HCT116 (cell line): ENCODE measurements at places on chromosomes 5 and 9. TPM values are rescaled to one million over a fixed set of nuclear protein-coding genes. Genes with fewer than 3 reads are reported as not detected.

- no peak for DNase-seq
- no peak overlapping the region for H3K27ac ChIP-seq
- H3K36me3 ChIP-seq = no peaks in the 10 kb centered on the region
- no peaks in the 10 kb centered on the region for H3K27me3 ChIP-seq
- H3K4me1 ChIP-seq = no peaks in the 10 kb centered on the region
- H3K4me3 ChIP-seq = no peak overlapping the region
These were observed 43.4 kb upstream of the FANCC start for GRCh38 chr9:95360866-95361265.

- H3K4me1 ChIP-seq = peaks cover 14% of the 10 kb centered on the region; the same call in 1 of the 2 replicates
- peaks cover 34% of the 10 kb centered on the region for H3K27me3 ChIP-seq
- H3K36me3 ChIP-seq = no peaks in the 10 kb centered on the region
- no peak for DNase-seq
These were observed 108.4 kb downstream of the PSD2 start for GRCh38 chr5:139903795-139904565.

GRCh38 chr9:91712811-91713210 is 237.2 kb downstream of the ROR2 start:
- H3K27me3 ChIP-seq = no peaks in the 10 kb centered on the region
- DNase-seq = no peak
- no peaks in the 10 kb centered on the region for H3K36me3 ChIP-seq
- no peak overlapping the region for H3K27ac ChIP-seq
- 0 out of 2 replicates have a peak, but pooled peaks cover 3% of the 10 kb centered on the region for H3K4me1 ChIP-seq

- no peak for DNase-seq
- peaks cover 11% of the 10 kb centered on the region; the same call in 1 of the 2 replicates for H3K27me3 ChIP-seq
- peaks cover 4% of the 10 kb centered on the region; the same call in 1 of the 2 replicates for H3K4me1 ChIP-seq
- no peaks in the 10 kb centered on the region for H3K36me3 ChIP-seq
- no peak overlapping the region for H3K27ac ChIP-seq
These were observed 105.4 kb upstream of the TBCA start for GRCh38 chr5:77881528-77881927.

DNA sequence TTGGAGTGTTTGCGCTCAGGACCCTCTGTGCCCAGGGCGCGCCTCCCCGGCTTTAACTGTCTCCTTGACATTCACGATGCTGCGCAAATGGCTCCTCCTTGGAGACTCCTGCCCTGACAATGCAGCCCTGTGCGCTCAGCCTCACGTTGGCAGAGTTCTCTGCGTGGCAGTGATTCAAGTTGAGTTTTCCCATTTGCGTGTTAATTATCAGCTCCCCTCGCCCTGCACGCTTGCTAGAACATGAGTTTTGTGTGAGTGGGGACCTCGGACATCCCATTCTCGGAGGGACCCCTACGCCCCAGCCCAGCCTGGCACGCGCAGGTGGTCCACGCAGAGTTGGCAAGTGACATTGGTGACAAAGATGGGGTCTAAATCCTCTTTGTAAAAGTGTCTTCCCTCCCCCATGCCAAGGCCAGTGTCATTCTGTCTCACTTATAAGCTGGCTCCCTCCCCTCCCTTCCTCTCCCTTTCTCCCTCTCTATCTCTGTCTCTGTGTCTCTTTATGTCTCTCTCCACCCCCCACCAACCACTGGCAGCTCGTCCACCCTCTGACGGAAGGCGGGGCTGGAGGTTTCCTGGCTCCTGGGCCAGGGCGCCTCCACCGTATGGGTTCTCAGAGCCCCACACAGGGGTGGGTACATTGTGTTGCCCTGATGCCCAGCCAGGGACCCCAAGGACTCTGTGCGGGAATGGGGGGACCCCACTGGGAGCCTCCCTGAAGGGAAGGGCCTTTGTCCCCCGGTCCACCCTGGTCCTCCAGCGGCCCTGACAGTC is 169.3 kb downstream of the OLFM1 start:
- no peak overlapping the region for H3K27ac ChIP-seq
- H3K4me3 ChIP-seq = no peak overlapping the region
- peaks cover 9% of the 10 kb centered on the region; the same call in 1 of the 2 replicates for H3K4me1 ChIP-seq
- DNase-seq = no peak

DNA sequence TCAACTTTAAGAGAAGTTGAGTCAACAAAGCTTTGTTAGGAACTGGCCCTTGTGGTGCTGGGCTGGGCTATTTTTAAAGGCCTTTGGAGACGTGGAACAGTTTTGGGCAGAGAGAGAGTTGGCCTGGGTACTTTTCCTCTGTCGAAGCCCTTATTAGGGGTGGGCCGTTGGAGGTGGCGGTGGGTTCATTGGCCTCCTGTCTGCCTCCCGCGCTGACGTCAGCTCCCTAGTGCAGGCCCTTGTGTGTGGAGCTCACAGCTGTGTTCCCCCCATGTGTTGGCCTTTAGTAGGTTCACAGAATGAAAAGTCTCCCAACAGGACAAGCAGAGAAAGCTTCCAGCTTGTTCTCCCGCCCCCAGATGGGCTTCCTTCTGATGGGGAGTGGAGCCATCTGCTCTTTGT is 2.7 kb downstream of the NCS1 start:
- no peaks in the 10 kb centered on the region for H3K36me3 ChIP-seq
- peaks cover 8% of the 10 kb centered on the region for H3K4me1 ChIP-seq

DNA sequence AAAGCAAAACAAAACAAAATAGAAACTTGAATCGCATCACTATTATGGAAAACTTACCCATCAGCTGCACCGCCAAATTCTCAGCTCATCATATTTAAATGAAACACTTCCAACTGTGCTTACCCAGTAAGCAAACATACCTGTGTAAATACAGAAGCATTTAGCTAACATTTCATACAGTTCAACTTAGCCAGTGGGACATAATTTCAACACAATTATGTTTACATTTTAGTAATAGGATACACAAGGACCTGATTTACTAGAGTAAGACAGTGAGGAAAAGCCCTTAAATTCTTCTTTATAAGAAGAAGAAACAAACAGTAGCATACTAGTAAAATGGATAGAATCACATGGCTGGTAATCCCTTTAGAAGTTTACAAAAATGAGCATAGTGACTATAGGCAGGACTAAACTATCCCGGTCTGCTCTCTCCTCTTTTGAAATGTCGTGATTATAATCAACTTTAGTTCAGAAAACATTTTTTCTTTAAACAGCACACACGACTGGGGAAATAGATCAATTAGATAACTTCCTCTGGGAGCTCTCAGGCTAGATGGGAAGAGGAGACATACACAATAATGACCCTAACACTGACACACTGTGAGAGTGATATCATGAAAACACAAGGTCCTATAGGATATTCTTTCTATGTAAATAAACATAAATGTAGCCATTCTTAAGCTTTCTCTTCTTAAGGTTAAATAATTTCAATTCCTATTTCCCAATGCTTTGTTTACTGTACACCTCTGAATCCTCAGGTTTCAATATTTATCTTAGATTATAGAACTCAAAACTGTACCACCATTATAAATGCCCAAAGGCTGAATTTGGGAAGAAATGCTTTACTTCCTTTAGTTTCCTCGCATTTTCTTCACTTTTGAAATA is 15.9 kb upstream of the CDC20B start:
- no peaks in the 10 kb centered on the region for H3K4me1 ChIP-seq
- H3K27ac ChIP-seq = no peak overlapping the region
- H3K27me3 ChIP-seq = no peaks in the 10 kb centered on the region

DNA sequence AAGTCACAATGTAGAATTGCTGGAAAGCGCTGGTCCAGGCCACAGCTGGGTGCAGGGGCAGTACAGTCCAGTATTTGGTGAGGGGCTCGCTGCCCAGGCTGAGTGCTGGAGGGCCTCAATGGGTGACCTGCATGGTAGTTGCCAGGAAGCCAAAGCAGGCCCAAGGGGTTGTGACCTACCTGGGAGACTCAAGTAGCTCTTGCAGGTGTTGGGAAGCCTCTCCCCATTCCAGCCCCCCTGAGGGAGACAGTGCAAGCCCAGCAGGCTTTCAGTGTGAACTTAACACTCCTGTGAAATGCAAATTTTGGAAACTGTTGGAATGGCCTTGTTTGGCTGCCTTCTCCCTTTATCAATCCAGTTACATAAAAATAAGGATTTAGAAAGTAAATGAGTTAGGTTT is 13.9 kb downstream of the KDM4C start:
- no peak overlapping the region for H3K27ac ChIP-seq
- H3K4me1 ChIP-seq = no peaks in the 10 kb centered on the region
- H3K36me3 ChIP-seq = no peaks in the 10 kb centered on the region
- H3K27me3 ChIP-seq = no peaks in the 10 kb centered on the region
- no peak overlapping the region for H3K4me3 ChIP-seq
- no peak for DNase-seq

- no peak for DNase-seq
- no peak overlapping the region for H3K4me3 ChIP-seq
- H3K27ac ChIP-seq = no peak overlapping the region
- no peaks in the 10 kb centered on the region for H3K27me3 ChIP-seq
These were observed 62.0 kb downstream of the ANKRD33B start for GRCh38 chr5:10625700-10626472.

- H3K27me3 ChIP-seq = no peaks in the 10 kb centered on the region
- H3K4me1 ChIP-seq = peaks cover 8% of the 10 kb centered on the region
- no peaks in the 10 kb centered on the region for H3K36me3 ChIP-seq
- no peak overlapping the region for H3K27ac ChIP-seq
- DNase-seq = no peak
These were observed 53.0 kb upstream of the ALDH1B1 start for GRCh38 chr9:38339496-38339895.

- peaks cover 3% of the 10 kb centered on the region; the same call in 1 of the 2 replicates for H3K27me3 ChIP-seq
- no peaks in the 10 kb centered on the region for H3K36me3 ChIP-seq
- H3K4me3 ChIP-seq = no peak overlapping the region
- no peaks in the 10 kb centered on the region for H3K4me1 ChIP-seq
- DNase-seq = no peak
- no peak overlapping the region for H3K27ac ChIP-seq
These were observed 33.4 kb upstream of the FIBCD1 start for GRCh38 chr9:130972277-130972956.

DNA sequence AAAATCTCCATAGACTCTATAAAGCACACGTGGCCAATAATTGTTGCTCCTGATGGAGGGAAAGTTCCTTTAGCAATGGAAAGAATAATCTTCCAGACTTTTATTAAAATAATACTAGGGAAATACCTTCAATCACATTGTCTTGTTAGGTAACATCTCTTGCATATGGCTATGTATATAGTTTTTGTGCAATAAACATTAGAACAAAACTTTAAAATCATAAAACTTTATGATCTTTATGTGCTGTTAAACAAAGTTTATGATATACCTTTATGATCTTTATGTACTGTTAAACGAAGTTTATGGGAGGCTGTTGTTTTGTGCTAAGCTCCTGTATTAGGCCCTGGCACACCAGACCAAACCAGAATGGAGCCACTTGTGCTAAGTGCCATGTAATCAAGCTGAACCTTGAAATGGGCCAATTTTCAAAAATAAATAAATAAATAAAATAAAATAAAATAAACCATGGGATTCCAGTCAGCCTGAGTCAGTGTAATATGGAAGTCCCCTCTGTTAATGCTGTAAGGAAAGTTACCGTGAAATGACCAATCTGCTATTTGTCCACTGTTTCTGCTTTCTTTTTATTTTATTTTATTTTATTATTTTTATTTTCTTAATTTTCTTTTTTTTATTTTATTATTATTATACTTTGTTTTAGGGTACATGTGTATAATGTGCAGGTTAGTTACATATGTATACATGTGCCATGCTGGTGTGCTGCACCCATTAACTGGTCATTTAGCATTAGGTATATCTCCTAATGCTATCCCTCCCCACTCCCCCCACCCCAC is 431.3 kb downstream of the SPATA31D1 start:
- H3K27ac ChIP-seq = no peak overlapping the region
- no peak overlapping the region for H3K4me3 ChIP-seq
- H3K4me1 ChIP-seq = no peaks in the 10 kb centered on the region
- no peaks in the 10 kb centered on the region for H3K27me3 ChIP-seq

DNA sequence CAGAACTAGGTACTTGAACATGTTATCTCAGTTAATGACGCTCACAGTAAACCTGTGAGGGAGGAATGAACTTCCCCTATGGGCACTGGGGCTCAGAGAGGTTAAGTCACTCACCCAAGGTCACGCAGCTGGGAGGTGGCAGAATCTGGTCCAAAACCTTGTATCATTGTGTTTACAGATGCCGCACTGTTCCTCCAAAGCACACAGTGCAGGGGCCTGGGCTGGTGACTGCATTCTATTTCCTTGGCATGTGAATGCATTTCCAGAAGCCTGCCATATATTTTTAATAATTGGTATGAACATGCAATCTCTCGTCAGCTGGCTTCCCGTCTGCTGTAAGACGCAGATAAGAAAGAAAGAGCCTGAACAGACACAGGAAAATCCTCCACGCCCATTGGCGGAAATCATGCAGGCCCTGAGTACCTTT is 77.0 kb upstream of the TBC1D2 start:
- H3K36me3 ChIP-seq = no peaks in the 10 kb centered on the region
- no peak for DNase-seq
- no peak overlapping the region for H3K4me3 ChIP-seq
- no peak overlapping the region for H3K27ac ChIP-seq
- H3K4me1 ChIP-seq = peaks cover 12% of the 10 kb centered on the region; the same call in 1 of the 2 replicates

DNA sequence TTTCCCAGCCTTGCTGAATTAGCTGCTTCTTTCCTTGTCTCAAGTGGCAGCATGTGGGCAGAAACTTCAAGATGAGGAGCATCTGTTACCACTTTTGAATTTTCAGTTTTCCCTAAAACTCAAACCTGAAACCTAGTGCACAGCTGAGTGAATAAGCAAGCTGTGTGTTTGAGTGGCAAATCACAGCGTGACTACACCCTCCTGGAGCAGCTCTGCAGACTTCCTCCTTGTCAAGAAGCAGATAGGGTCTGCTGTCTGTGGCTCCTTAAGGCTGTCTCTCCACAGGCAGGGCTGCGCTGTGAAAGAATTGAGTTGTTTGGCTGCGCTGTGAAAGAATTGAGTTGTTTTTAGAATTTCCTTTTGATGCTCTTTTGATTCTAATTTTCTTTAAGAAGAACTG is 179.7 kb upstream of the HAPLN1 start:
- H3K4me3 ChIP-seq = no peak overlapping the region
- H3K27me3 ChIP-seq = no peaks in the 10 kb centered on the region
- DNase-seq = no peak
- H3K36me3 ChIP-seq = no peaks in the 10 kb centered on the region

DNA sequence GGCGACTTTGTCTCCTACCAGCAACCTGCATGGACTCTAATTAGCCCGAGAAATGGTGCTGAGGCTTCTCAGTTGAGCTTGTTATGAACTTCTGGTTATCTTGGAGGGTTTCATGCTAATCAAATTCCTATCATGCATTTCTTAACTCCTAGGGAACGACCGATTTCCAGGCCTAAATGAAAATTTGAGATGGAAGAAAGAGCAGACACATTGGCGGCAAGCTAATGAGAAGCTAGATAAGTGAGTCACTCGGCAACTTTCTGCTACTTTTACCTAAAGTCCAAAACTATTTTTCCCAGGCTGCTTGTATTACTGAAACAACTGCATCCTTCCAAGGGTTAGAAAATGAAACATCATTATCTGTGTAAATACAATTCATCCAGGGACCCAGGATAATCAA is 207.2 kb downstream of the DOCK8 start:
- no peak for DNase-seq
- no peak overlapping the region for H3K27ac ChIP-seq
- H3K36me3 ChIP-seq = no peaks in the 10 kb centered on the region
- no peaks in the 10 kb centered on the region for H3K27me3 ChIP-seq
- H3K4me1 ChIP-seq = no peaks in the 10 kb centered on the region
- no peak overlapping the region for H3K4me3 ChIP-seq

Gene ARL15
- total RNA-seq = 15.0 TPM

Gene TRAF1
- total RNA-seq = 1.7 TPM

Gene GALNT10
- total RNA-seq = 27.8 TPM

Gene TMEM232
- 1.2 TPM for total RNA-seq

Gene NSD1
- 58.8 TPM for total RNA-seq
